ENCODE measurements at places on chromosomes 2 and 18.

GRCh38 chr2:135563793-135564192, 32.5 kb downstream of the R3HDM1 start:
- DNase-seq, result no peak

DNA sequence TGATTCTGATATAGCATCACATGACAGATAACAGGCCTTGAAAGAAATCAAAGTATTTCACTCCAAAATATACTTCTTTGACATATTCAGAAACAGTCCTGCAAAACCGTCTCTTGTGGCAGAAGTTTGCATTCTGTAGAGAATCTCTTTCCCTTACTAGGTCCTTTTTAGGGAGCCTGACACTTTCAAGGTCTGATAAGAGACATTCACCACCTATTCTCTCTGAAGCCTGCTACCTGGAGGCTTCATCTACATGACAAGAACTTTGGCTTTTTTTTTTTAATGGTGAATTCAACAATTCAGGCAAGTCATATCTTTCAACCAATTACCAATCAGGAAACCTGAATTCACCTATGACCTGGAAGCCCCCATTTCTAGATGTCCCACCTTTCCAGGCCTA, 83.8 kb downstream of the CCDC178 start:
- no peak for DNase-seq

GRCh38 chr18:79584491-79585394, 94.9 kb upstream of the CTDP1 start:
- no peak for DNase-seq

DNA sequence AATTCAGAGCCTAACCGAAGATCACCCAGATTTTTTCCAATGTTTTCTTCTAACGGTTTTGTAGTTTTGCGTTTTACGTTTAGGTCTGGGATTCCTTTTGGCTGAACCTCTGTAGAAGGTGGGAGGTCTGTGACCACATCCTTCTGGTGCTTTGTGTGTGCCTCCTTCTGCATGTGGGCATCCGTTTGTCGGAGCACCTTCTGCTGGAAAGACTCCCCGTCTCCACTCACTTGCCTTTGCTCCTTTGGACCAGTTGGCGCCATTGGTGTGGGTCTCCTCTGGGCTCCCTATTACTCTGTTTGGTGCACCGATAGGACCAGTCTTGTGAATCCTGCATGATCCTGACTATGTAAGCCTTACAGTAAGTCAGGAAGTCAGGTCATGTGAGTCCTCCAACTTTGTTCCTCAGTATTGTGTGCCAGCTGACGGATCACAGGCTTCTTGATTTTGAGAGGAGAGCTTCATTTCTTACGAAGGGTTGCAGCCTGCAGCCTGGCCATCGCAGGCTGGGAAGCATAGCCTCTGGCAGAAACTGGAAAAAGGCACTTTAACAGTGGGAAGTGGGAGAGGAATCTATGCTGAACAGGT, 13.6 kb downstream of the AQP12A start:
- no peak for DNase-seq

DNA sequence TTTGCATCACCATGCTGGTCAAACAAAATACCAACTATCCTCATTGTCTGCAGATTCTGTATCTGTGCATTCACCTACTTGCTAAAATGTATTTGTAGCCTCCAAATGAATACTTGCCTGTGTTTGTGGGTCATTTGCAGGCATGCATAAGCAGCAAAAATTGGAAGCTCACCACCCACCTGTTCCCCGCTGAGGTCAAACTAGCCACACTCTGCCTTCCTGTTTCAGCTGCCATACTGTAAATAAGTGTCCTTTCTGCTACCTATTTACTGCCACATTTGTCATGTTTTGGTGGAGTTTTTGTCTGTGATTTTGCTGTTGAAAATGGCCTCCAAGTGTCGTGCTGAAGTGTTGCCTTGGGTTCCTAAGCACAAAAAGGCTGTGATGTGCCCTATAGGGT, 50.0 kb upstream of the ACMSD start:
- no peak for DNase-seq

DNA sequence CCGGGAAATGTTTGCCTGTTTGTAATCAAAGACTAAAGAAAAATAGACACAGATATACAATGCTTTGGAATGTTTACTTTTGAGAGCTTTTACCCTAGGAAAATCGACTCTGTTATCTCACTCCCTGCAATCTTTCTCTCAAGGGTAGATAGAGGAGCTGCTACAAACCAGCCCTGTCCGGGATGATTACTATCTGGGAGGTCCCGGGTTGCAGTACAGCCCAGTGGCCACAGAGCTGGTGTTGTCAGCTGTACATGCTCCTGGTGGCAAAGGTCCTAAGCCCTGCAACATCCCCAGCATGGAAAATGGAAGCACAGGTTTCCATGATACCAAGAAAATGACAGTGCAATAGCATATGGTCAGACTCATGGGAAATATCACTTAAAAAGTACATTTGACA, 570.5 kb upstream of the SOX11 start:
- DNase-seq, result no peak

- no peak for DNase-seq
These were observed 34.0 kb downstream of the QPCT start for GRCh38 chr2:37378411-37378810.

- DNase-seq, result no peak
These were observed 21.6 kb upstream of the TTC39C start for GRCh38 chr18:23992941-23993280.

DNA sequence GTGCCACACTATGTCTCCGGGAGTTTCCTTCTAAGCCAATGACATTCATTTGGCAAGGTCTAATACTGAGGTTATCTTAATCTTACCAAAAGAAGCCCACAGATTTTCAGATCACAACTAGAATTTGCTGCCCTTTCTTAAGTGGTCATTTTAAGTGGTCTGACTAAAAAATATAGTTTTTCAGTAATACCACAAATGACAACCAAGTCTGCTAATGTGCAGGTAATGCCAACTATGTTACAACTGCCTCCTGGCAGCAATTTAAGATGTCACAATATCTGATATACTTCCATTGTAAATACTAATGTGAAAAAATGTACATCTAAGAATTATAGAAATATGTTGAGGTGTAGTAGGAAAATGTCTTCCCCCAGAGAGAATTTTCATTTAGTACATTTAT, 49.3 kb downstream of the USP37 start:
- DNase-seq, result no peak

DNA sequence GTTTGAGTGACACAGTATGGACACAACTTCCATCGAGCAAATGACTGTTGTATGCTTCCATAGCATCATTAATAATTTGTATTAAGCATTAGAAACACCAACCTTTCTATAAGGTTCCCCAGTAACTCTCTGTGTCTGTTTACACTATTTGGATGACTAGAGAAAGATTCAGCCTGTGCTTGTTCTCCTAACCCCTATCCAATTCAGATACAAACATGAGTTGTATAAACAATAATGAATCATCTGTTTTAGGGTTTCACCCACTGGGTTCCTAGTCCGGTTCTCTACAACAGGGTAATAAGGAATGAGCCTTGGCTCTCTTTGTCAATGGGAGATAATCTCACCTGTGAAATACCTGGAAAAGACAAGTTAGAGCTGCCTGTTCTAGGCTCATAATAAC, 894.1 kb upstream of the PIK3C3 start:
- no peak for DNase-seq

- DNase-seq, result no peak
These were observed 357.6 kb downstream of the RAD51AP2 start for GRCh38 chr2:17160594-17160993.

GRCh38 chr2:6913415-6914157, 3.6 kb upstream of the RNF144A start:
- no peak for DNase-seq

GRCh38 chr2:224938651-224939182, 103.6 kb downstream of the DOCK10 start:
- peak; percentile 56 for DNase-seq

- DNase-seq, result no peak
These were observed 101.5 kb upstream of the GRB14 start for GRCh38 chr2:164722616-164723338.

Measured in smooth muscle cell of the brain vasculature (primary cell).